ENCODE measurements at places on chromosomes 4 and X. TPM values are rescaled to one million over a fixed set of nuclear protein-coding genes. Genes with fewer than 3 reads are reported as not detected.

The REPS2 gene
- not detected for total RNA-seq

The GYPE gene
- total RNA-seq: 0.77 TPM

The SPARCL1 gene
- not detected for total RNA-seq

The PHOX2B gene
- not detected for total RNA-seq

GRCh38 chr4:179123084-179123483 is 1680.8 kb upstream of the AGA start:
- no peak for DNase-seq

The NUDT10 gene
- total RNA-seq: 4.9 TPM

GRCh38 chr4:16123356-16124084 is 39.7 kb upstream of the PROM1 start:
- peak; percentile 10 for DNase-seq

- peak; percentile 62 for DNase-seq
These were observed 108.9 kb upstream of the TEX13D start for GRCh38 chrX:124223524-124223923.

DNA sequence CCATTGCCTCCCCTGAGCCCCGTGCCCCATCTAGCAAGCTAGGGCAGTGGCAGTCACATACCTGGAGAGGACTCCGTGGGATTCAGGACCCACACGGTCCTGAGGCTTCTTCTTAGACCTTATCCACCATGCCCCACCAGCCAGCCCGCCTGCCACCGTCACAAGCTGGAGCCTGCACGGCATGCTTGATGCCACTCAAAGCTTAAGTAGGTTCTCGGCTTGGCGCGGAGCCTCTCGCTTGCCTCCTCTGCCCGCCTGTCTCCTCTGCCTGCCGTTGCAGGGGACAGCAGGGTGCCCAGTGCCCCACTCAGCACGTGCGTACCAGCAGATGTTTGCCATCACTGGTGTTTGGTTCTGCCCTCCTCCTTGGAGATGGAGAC is 14.1 kb downstream of the PSAPL1 start:
- DNase-seq: no peak

DNA sequence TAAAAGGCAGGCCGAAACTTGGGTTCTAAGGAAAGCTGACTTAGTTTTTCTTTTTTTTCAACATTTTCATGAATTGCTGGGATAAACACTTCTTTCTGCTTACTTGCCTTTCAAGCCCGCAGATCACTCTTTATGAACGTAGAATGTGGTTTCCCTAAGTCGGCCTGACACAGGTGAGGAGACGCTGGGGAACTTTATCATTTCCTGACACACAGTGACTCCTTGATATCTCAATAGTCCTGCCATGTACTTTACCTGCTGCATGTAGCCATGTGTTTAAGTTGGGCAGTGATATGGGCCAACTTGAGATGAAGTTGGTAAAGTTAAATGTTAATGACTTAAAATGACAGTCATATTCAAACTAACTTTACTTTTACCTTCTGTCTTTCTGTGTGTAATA is 26.6 kb upstream of the SNCA start:
- no peak for DNase-seq

DNA sequence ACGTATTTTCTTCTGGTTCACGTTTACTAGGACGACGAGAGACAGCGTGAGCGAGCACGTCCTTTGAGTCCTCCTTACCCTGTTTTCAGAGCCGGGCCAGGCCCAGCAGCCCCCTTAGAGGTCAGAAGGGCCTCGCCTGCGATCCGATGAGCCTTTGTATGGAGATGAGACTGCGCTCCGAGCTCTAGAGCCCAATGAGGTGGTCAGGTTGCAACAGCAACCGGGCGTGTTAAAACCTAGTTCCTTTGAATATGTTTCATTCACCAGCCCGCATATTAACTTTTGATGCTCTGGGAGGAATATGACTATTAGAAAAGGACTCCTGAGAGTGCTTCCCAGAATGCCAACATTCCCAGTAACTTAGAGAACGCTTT is 55.6 kb upstream of the TADA2B start:
- no peak for DNase-seq

DNA sequence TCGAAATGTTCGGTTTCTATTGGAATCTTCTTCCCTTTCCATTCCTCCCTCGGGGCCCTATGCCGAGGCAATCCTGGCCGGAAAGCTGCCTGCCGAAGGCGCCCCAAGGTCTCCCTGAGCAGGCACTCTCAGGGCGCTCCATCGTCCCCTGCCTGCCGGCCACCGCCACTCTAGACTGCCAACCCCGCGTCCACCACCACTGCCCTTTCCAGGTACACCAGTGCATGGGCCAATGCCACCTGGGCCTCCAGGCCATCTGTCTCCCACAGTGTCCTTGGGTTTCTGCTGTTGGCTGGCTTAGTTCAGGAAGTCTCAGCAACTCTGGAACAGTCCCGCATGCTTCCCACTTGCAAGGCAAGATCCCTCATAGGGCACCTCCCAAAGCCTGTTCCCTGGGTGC is 14.6 kb downstream of the CTAG1A start:
- no peak for DNase-seq

- no peak for DNase-seq
These were observed 22.1 kb upstream of the AMTN start for GRCh38 chr4:70496231-70496630.

The STAP1 gene
- total RNA-seq: 3.0 TPM

The CXCL10 gene
- total RNA-seq: 1.1 TPM

DNA sequence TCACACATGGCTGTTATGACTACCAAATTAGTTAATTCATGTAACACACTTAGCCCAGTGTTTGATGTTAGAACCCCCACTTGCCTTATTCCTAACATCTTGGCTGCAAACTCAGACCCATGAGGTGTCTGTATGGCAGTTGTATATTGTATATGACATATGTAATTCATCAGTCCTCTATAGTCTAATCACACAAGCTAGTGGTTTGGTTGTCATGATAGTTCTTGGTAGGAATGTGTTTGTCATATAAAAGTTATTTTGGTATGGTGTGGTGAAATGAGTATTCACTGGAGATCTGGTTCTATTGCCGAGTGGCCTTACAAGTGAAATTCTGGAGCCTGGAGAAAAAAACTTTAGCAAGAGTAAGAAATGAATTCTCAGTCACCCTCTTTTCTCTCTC is 149.2 kb downstream of the AWAT2 start:
- no peak for DNase-seq

DNA sequence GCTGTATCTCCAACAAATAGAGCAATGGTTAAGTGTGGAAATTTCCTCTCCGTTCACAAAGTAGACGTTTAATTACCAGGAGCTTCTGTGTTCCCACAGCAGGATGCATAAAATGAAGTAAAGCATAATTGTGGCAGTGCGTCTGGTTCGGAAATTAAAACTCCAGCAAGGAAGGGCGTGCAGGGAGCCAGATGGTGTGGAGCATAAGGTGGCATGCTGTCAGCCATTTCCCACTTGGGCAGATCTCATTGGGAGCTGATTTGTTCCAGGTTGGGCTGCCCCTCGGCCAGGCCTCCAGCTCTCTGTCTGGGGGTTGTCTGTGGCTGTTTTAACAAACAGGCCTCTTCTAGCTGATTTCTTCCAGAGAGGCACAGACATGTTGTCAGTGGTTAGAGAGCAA is 182.1 kb upstream of the CLNK start:
- no peak for DNase-seq

The SPANXA1 gene
- total RNA-seq: not detected

DNA sequence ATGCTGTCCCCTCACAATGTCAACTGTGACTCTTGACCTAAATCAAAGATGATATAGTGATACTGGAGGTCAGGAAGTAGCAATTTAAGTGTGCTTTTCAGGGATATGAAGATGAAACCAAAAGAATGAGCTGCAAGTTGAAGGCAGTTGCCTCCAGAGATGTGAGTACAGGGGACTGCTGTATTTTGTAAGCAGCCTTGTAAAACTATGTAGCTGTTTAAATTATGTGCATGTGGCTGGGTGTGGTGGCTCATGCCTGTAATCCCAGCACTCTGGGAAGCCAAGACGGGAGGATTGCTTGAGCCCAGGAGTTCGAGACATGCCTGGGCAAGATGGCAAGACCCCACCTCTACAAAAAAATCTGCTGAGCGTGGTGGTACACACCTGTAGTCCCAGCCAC is 15.1 kb upstream of the TNIP2 start:
- no peak for DNase-seq

The SHROOM2 gene
- total RNA-seq: not detected

- no peak for DNase-seq
These were observed 50.3 kb downstream of the EFNB1 start for GRCh38 chrX:68878977-68879645.

DNA sequence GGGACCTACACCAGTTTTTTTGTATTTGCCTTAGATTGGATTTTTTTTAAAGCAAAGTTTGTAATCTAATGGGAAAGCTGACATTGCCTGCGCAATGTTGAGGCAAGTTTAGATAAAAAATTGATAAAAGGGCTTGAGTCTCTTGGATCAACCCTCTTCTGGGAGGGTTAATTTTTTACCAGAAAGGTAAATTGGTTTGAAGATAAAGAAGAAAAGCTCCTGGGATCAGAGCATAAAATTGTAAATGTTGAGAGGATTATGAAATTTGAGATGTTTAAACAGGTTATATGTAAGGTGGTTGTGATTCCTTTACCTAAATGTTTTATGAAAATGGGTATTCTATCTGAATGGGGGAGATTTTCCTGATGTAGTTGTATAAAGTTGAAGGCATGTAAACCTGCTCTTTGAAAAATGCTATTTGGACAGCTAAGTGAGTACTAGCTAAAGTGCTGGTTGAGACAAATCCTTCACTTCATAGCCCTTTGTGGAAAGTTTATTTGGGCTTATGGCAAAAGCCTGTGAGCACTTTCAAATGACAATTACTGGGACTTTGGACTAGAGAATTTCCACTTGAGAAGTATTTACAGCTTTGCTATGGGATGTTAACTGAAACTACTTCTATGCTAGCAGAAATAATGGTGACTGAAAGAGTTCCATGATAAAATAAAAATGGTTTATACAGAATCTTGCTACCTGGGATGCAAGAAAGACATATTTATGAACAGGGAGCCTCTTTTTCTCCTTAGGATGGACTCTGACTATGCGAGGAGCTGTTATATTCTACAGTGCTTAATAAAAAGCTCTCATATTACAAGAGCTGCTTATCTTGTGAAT is 56.2 kb downstream of the UGT2B10 start:
- DNase-seq: no peak

DNA sequence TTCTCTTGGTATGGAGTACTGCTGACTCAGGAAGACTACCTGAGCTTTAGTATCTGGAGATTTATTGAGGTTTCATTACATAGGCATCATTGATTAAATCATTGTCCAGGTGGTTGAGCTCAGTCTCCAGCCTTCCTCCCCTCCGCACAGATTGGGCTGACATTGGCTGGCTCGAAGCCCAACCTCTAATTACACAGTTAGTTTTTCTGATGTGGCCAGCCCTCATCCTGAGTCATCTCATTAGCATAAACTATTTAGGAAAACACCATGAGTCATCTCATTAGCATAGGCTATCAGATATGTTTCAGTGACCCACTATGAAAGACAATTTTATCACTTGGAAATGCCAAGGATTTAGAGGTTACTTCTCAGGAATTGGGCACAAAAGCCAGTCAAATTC is 93.9 kb upstream of the ANKRD50 start:
- DNase-seq: peak; percentile 2

The SLITRK4 gene
- not detected for total RNA-seq

- no peak for DNase-seq
These were observed 11.7 kb downstream of the PHEX start for GRCh38 chrX:22043872-22044271.

DNA sequence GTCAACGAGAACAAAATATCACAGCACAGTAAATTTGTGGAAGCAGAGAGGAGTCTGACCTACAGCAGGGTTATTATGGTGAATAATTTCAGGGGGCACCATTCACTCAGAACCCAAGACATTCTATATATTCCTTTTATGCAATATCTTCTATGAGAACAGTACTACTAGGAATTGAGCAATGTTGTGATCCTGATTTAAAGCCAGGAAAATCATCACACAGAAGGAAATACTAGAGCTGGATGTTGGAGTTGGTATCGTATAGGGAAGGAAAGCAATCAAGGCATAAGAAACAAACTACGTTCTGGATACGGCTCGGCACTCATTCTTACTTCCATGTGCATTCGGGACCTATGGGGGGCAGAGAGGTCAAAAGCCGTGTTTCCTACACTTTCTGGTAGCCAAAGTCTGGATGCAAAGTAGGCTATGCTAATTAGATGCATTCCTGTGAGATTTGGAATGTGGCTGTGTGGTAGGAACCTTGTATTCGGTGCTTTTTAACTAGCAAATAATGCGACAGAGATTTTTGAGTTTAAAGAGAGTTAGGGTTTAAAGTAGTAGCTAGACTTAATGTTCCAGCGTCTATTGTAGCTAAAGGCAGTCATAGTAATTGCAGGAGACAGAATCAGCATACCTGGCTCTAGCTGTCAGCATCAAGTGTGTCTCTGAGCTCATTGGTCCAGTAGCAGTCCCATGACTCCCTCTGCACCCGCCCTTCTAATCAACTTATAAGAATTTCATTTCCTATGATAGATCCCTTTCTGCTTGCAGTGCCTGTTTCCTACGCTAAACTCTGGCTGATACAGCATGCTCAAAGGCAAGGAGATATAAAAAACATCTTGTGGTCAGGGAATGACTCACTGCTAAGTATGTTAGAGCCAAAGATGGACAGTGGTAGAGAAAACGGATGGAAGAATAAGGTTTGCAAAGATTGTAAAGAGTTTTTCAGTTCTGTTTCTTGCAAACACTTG is 43.3 kb upstream of the PDGFC start:
- DNase-seq: no peak

- no peak for DNase-seq
These were observed 57.0 kb downstream of the XAGE2 start for GRCh38 chrX:52425775-52426174.

GRCh38 chrX:1500701-1501624 is 36.0 kb downstream of the P2RY8 start:
- peak; percentile 52 for DNase-seq

DNA sequence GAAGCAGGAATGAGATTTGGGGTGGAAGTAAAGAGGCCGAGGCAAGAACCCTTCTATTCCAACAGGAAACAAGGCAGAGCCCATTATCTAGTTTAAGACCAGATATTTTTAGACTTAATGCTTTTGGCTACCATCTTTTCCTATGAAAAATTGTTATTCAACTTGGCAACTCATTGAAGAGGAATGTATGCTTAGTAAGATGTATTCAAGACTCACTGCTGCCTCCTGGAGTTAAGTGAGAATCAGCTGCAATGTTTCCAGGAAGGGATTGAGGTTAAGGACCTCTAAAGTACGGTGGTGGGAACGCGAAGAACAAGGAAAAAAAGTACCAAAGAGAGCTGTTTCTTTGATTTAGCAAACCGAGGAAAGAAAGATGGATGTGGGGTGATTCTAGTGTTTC is 89.1 kb downstream of the RAPGEF2 start:
- no peak for DNase-seq

GRCh38 chrX:1932231-1932630 is 317.4 kb downstream of the ASMT start:
- no peak for DNase-seq

DNA sequence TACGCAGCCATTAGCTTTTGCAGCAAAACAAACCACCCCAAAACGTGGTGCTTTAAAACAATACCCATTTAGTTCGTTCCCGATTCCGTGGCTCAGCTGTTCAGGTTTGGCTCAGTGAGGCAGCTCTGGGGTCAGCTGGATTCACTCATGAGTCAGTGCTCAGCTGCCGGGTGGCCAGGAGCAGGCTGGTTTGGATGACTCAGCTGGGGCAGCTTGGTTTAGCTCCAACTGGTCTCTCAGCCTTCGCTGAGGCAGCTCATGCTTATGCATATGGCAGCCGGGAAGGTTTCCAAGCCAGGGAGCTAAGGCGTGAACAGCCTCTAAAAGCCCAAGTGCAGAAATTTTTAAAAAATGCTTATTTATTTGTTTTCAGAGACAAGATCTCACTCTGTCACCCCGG is 13.3 kb upstream of the CD99 start:
- DNase-seq: no peak

The COX7B2 gene
- total RNA-seq: not detected
